Stimulated activated CD8-positive, alpha-beta memory T cell treated with anti-CD3 and anti-CD28 coated beads, Interleukin-15, amount 100 ng/mL, for 48 hours (primary cell): ENCODE measurements at places on chromosomes 1 and 21.

- no peak for DNase-seq
These were observed 40.9 kb downstream of the PLXNA2 start for GRCh38 chr1:208203127-208203847.

DNA sequence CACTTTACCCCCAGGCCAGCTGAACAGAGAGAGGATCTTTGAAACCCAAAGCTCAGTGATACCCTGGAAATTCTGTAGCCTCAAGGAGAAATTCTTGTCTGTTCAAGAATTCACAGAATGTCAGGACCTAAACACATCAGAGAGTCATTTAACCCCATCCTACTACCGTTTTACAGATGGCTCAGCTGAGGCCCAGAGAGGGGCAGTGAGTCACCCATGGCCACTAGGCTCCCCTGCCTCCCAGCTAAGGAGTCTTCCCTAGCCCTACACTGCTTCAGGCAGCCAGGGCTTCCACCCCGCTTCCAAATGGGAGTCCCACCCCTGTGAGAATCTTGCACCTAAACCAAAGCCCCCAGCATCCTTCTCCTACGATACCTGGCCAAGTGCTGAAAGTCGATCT lies 28.3 kb downstream of the VWA5B1 start:
- no peak for DNase-seq

GRCh38 chr1:215076322-215076721 lies 6.2 kb upstream of the KCNK2 start:
- no peak for DNase-seq

GRCh38 chr1:1080122-1080757 lies 6.1 kb upstream of the RNF223 start:
- no peak for DNase-seq

- DNase-seq, result no peak
These were observed 102.6 kb upstream of the UBE2U start for GRCh38 chr1:64100791-64101190.

DNA sequence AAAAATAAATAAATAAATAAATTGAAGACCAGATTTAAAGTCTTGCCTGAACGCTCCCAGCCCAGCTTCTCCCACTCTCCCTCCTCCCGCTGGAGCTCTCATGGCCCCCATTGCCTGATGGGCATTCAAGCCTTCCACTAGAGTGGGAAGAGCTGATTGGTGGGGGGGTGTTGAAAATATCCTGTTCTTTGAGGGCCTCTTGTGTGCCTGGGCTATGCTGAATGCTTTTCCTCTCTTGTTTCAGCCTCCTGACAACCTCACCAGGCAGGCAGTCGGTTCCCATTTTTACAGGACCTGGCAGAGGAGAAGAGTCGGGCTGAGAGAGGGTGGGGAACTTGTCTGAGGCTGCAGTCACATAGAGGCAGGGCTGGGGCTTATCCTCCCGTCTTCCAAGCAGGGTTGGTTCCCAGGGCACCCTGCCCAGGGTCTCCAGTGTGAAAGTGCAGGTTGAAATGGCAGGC lies 59.2 kb upstream of the SSBP3 start:
- DNase-seq, result no peak

DNA sequence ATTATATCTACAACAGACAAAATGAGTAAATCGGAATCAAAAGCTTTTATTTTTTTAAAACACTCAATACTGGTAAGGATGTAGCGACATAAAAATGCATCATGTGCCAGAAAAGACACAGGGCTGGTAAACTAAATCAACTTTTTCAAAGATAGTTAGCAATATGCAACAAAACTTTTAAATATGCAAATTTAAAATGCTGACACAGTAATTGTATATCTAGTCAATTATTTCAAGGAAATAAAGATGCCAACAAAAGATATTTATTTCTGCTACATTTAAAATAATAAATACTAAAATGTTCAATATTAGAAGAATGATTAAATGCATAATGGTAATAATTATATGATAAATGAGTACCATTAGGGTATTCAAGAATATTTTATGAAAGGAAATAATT lies 295.1 kb downstream of the SMYD3 start:
- DNase-seq, result no peak

DNA sequence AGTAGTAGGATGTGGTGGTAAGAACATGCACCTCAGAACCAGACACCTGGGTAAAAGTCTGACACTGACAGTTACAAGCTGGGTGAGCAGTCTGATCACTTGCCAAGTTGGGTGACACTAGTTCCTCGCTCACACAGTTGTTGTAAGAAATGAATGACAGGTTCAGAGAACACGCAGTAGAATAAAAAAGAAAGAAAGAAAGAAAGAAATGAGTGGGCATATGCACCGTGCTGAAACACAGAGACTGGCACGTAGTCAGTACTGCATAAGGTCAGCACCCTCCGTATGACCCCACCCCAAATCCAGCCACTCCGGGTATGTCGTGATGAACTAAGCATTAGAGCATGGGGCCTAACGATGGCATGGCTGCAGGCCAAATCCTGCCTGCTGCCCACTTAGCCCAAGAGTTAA lies 90.6 kb downstream of the GLUL start:
- no peak for DNase-seq

DNA sequence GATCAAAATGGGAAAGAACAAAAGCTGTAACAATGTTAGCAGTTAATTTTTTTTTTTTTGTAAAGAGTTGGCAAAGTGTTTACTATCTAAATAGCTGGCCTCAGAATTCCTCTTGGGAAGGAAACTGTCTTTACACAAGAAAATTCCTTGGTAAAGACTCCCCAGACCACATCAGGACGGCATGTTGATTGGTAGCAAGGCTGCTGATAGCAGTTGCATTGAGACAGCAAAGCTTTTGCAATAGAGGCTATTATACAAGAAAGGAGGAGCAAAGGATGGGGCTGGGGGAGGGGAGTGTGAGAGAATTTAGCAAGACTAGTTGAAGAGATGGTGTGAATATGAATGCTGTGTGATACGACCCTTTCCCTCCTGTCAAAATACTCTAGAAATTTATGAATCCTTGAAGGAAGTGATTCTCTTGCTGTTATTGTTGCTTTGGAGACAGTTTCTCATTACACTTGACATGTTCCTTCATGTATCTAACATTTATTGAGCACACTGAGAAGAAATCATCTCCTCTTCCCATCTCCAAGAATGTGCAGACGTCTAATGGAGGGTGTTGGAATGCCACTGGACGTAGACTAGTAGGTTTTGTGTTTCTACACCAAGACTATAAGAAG lies 355.6 kb downstream of the SIPA1L2 start:
- DNase-seq, result no peak

- DNase-seq, result no peak
These were observed 1.3 kb upstream of the PYGO2 start for GRCh38 chr1:154962795-154963330.

GRCh38 chr1:15139654-15140350 lies 13.7 kb upstream of the TMEM51 start:
- DNase-seq, result no peak

- DNase-seq, result no peak
These were observed 35.9 kb downstream of the MAB21L3 start for GRCh38 chr1:116147114-116147510.

DNA sequence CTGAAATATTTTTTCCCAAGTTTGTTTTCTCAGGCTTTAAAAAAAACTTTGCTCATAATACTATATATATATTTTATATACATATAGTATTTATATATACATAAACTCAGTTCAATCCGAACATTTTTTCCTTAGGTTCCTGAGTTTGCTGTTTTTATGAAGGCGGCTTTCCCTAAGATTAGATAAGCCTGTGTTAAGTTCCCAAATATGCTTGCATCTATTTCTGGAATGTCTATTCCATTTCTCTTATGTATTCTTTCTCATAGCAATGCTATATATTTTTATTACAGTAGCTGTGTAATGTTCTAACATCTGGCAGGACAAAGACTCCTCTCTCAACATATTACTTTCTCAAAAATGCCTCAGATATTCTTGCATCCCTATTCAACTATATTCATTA lies 45.9 kb downstream of the ADSS2 start:
- DNase-seq, result no peak

GRCh38 chr1:64909031-64909430 lies 57.3 kb downstream of the JAK1 start:
- no peak for DNase-seq

GRCh38 chr1:202349206-202349928 lies 868 bp downstream of the PPP1R12B start:
- no peak for DNase-seq

GRCh38 chr1:15022048-15022447 lies 131.5 kb upstream of the TMEM51 start:
- DNase-seq, result no peak

- no peak for DNase-seq
These were observed 122.7 kb downstream of the PSMG1 start for GRCh38 chr21:39060485-39061083.

- DNase-seq, result no peak
These were observed 50.8 kb downstream of the SRRM1 start for GRCh38 chr1:24693827-24694379.

- no peak for DNase-seq
These were observed 748 bp upstream of the ATP6V0B start for GRCh38 chr1:43973981-43974442.
